ENCODE measurements at places on chromosomes 1 and 21. TPM values are rescaled to one million over a fixed set of nuclear protein-coding genes. Genes with fewer than 3 reads are reported as not detected.

- DNase-seq: no peak
Measured at GRCh38 chr21:31354122-31354521, 10.1 kb upstream of the TIAM1 start.

DNA sequence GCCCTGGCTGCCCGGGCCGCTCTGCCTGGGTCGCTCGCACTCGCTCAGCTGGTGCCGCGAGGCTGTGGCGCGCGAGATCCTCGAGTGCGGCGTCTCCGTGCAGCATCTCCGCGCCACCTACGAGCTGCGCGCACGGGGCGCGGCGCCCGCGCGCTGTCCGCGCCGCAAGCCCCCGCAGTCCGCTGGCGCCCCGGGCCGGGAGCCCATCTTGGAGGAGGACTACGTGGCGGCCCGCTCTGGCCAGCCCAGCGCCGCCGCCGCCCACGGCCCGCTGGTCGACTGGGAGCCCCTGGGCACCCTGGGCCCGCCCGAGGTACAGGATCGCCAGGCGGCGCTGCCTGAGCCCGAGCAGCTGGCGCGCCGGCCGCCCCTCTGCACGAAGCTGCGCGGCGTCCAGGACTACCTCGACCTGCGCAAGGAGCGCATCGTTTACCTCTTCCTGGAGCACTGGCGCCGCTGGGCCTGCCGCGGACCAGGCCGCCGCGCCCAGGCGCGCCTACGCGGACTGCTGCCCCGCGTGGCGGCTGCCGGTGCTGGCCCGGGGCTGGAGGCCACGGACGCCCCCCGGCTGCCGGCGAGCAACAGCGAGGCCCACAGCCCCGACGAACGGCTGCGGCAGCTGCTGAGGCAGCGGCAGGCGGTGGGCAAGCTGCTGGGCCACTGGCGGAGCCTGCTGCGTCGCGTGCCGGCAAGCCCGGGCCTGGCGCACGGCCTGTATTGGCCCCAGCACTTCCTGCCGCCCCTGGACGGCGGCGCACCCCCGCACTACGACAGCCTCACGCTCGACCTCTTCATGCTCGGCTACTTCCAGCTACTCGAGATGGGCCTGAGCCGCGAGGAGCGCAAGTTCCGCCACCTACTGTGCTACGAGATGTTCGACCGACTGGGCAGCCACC, 10.9 kb downstream of the TNFRSF25 start:
- DNase-seq: no peak

- no peak for DNase-seq
Measured at GRCh38 chr1:31846484-31846883, 30.7 kb upstream of the SPOCD1 start.

DNA sequence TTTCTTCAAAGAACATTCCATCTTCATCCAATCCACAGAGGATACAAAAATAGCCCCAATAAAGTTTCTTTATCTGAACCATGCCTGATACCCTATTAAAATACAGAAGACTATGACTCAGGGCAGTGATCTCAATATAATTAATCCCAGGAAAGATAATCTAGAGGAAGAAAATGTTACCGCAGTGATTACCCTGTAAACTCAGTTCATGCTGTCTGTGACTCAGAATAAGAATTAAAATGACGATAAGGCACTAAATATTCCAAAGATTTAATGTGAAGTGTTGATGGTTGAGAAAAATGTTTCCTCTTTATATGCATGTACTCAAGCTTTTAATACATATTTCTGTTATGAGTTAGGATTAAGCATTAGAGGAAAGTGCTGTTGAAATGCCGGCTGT, 88.6 kb upstream of the LYPLAL1 start:
- peak; percentile 95 for DNase-seq

The HAO2 gene
- not detected for total RNA-seq

The DENND2C gene
- 3.2 TPM for total RNA-seq

The FABP3 gene
- total RNA-seq: 54.8 TPM
